CD4-positive, alpha-beta T cell treated with Interferon alpha-2 for 1 hour (primary cell): ENCODE measurements at places on chromosomes 1 and 21.

- DNase-seq: no peak
Measured at GRCh38 chr1:65146908-65147423, 1.0 kb upstream of the AK4 start.

GRCh38 chr1:77716065-77716464 lies 33.6 kb upstream of the ZZZ3 start:
- no peak for DNase-seq

DNA sequence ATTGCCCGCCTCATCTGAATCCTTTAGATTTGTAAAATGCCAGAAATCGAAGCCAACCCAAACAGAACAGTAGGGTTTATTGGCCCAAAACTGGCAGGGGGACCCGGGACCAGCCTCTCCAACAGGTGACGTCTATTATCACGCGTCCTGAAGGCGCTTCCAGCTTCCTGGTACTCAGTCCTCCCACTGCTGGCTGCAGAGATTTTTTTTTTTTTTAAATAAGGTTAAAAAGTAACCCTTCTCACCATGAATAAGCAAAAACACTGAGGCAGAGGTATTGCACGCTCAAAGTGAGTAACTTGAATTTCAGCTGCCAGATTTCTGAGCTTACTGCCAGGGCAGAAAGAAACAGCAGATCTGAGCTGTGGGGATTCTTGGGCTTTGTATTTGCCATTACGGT lies 54.4 kb upstream of the GCLM start:
- no peak for DNase-seq

GRCh38 chr1:35847935-35848565 lies 35.0 kb upstream of the AGO1 start:
- no peak for DNase-seq

- DNase-seq: no peak
Measured at GRCh38 chr1:149923626-149924025, 4.0 kb downstream of the SF3B4 start.

DNA sequence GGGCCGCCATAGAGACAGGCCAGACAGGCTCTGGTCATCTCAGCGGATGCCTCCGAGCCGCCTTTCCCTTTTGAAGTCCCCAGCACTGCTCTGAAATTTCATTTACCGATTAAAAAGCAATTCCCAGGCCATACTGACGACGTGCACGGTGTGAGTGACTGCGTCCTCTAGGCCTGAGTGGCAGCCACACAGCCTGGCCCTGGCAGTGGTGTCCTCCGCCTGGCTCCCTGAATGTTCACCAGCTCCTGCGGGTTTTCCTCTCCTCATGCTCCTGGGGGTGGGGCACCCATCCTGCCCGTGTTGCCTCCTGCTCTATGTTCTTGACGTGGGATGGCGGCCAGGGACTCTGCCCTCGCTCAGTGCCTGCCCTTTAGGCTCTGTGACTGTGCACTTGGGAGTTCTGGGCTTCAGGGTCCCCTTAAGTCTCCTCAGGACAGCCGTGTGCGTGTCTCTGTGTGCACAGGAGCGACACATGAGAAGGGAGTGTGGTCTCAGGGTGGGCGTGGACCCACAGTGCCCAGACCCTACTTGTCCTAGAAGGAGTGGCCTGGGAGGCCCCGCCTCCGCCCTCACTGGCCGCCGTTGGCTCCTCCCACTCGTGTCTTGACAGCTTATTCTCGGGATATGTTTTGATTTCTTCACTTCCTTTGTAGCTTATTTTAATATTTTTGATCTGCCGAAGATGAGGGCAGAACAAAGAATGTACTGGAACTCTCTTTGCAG lies 3.6 kb downstream of the SKI start:
- DNase-seq: peak; percentile 74

DNA sequence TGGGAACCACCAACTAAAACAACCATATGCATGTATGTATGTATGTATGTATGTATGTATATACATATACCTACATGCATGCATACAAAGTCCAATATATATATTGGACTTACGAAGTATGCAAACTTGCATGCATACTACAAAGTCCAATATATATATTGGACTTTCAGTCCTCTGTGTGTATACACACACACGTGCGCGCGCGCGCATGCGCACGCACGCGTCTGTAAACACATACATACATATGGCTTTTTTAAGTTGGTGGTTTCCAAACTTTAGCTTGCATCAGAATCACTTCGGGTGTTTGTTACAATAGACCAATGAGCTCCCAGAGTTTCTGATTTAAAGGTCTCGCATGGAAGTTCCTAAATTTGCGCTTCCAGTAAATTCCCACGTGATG lies 197.5 kb upstream of the C1orf87 start:
- no peak for DNase-seq

DNA sequence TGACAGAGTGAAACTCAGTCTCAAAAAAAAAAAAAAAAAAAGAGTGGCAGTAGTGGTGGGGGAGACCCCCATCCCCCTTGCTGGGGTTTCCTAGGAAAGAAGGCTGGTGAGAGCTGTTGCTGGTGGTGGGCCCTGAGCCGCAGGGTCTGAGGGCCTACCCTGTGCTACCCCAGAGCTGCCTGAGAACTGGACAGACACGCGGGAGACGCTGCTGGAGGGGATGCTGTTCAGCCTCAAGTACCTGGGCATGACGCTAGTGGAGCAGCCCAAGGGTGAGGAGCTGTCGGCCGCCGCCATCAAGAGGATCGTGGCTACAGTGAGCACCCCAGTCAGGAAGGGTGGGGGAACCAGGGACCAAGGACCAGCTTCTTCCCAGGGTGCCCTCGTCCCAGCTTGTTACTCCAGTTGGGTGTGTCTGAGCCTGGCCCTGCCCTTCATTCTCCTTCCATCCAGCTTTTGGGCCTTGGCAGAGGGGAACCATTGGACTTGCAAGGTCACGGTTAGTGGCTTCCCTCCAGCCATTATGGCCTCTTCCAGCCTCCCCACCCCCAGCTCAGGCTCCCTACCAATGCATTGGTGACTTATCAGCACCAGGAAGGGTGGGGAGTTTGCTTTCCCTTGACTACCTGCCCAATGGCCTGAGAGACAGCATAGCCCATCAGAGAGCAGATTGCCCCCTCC lies 10.5 kb downstream of the LDLRAP1 start:
- no peak for DNase-seq

DNA sequence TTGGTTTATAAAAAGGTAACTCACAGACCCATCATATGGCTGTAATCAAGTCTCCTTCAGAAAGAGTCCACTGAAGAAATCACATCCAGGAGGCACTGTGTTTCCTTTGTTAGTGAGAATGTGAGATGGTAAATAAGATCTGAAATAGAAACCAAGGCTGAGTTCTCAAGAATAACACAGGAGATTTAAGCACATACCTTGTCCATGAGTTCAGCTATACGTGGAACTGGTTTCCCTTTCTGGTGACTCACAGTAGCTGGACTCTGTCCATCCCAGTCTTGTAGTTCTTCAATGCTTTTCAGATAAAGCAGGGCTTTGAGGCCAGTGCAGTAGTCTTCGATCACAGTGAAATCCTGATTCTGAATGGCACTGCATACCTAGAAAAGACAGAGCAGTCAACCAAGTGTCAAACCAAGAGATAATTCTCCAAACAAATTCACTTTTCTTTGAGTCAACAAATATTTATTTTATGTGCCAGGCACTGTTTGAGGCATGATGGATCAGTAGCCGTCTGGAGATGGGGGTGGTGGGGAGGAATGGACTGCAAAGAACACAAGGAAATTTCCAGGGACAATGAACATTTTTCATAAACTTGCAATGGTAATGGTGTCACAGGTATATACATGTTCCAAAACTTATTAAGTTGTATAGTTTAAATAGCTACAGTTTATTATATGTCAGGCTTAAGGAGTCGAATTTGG lies 471.4 kb downstream of the PTBP2 start:
- DNase-seq: no peak

GRCh38 chr1:116664366-116664977 lies 3.1 kb downstream of the IGSF3 start:
- no peak for DNase-seq

DNA sequence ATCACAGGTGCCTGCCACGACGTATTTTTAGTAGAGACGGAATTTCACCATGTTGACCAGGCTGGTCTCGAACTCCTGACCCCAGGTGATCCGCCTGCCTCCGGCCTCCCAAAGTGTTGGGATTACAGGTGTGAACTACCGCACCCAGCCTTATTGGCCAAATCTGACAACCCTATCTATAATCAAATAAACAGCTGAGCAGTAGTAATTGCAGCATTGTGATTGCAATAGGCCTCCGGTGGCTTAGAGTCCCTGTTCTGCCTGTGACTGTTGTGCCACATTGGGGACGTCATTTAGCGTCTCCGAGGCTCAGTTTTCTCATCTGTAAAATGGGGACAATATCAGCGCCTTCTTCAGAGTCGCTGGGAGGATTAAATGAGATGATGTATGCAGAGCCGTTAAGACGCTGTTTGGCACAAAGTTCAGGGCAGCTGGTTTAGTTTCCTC lies 569 bp upstream of the CAPN2 start:
- peak; percentile 43 for DNase-seq

DNA sequence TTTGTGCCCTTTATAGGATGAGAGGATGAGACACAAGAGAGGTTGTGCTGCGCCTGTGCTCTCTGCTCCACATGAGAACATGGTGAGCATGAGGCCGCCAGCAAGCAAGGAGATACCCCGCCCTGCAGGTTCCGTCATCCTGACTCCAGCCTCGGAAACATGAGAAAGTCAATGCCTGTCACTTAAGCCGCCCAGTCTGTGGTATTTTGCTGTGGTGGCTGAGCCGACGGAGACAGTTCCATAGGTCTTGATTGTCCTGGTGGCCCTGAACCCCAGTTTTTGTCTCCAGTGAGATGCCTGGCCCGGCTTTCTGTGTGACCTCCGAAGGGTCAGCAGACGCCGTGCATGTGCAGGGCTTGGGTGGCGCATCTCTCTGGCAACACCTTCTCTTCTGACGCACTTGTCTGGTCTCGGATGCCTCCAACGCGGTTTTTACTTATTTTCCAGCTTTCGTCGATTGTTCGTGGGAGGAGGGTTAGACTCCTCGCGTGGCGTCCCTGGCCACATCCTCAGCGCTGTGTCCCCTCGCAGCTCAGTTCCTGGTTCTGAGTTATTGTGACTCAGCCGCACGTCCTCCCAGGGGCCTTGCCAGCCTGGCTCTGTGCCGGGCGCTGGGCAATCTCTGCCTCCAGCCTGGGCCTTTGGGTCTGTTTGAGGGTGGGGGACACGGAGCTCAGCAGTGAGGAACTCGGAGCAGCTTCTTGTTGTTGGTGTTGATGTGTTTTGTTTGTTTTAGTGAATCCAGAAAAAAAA lies 70.0 kb downstream of the FAAP20 start:
- DNase-seq: no peak

DNA sequence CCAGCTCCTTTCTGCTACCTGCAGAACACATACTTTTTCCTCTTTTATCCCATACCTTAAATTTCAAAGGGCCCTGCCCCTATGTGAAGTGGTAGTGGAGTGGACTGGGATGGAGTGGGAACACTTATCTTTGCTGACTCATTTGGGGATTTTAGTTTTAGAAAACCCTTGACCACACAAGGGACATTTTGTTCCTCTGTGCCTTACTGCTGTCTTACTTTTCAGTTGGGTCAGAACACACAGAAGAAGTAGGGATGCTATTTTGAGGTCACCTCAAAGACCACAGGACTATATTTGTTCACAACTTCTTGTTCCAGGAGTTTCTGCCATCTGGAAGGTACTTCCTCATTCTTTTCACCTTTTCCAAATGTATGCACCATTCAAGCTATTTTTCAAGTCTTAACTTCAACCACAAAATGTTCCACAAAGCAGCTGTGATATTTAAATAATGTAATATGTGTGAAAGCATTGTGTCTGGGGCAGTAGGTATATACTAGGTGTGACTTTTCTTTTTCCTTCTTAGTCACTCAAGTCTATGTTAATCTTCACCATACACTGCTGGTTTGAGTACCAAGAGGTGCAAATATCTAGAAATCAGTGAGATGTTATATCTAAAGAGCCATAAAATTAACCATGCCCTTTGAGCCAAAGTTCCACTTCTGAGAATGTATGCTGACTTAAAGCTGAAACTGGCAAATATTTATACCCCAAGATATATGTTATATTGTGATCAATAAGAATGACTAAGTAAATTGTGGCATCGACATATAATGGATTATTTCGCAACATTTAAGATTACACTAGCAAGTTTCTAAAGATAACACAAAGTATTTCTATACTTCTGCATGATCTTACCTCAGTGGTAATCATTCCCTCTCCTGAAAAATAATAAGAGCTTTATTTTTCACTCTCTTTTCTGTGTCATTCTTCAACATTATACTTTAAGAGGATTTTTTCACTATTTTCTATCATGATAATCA lies 308.5 kb downstream of the MRPL39 start:
- DNase-seq: no peak

DNA sequence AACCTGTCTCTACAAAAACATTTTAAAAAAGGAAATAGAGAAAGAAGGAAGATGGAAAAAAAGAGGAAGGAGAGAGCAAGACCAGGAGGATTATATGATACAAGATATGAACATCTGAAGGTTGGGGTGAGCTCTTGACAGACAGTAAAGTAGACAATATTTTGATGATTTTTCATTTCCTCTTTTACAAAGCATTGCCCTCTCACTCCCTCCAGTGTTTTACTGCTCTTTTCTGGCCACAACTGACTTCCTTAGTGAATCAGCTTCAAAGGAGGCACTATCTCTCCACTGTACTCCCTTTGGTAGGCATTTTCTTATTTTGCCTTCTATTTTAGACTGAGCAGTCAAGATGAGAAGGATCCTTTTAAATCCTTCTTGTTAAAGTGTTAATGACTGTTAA lies 296.7 kb downstream of the KCTD3 start:
- DNase-seq: no peak

DNA sequence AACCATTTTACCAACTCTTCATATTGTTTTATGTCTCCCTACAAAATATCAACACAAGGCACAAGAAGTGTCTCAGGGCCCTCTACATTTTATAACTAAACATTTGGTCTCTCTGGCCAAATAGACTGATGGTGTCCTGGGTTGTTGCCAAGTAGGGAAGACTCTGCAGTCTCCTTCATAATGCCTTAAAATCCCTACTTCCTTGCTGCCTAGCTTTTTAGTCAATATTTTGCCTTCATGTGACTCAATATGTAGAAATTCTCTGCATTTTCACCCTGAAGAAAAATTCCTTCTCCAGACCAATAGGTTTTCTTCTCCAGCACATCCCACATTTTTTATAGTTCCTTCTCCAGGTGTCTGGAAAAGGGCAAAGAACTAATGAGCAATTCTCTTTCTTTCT lies 72.6 kb upstream of the IPO9 start:
- no peak for DNase-seq

- no peak for DNase-seq
Measured at GRCh38 chr1:197042676-197043341, 24.3 kb downstream of the F13B start.

DNA sequence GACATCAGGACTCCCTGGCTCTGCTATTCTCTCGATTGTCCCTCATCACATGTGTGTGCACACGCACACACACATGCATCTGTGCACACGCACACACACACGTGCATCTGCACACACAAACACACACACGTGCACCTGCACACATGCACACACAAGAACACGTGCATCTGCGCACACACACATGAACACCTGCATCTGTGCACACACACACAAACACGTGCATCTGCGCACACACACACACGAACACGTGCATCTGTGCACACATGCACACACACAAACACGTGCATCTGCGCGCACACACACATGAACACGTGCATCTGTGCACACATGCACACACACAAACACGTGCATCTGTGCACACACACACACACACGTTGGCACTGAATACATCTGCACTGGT lies 14.7 kb downstream of the S100A7A start:
- DNase-seq: no peak

GRCh38 chr1:9826616-9827015 lies 2.9 kb upstream of the CLSTN1 start:
- DNase-seq: no peak
